Liver (tissue), 10 donors: ENCODE measurements at places on chromosomes 1 and 21. TPM values are rescaled to one million over a fixed set of nuclear protein-coding genes. Genes with fewer than 3 reads are reported as not detected.
A peak's percentile ranks its signal among the peaks of the same experiment; 100 is the strongest.

DNA sequence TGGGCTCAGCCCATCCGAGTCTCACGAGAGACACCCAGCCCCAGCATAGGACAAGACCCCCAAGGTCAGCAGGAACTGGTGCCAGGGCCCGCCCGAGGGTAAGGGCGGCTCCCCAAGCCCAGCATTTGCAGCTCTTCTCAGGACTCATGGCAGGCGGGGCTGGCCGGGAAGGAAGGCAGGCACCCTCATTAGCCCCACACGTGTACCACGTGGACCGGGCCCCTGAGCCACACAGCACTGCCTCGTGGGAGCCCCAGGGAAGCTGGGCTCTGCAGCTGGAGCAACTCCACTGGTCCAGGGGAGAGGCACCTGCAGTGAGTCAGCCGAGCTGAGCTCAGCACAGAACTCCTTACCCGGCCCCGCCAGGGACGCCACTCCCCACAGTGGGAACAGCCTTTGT is 97.7 kb upstream of the IFFO2 start:
- no peak for DNase-seq

DNA sequence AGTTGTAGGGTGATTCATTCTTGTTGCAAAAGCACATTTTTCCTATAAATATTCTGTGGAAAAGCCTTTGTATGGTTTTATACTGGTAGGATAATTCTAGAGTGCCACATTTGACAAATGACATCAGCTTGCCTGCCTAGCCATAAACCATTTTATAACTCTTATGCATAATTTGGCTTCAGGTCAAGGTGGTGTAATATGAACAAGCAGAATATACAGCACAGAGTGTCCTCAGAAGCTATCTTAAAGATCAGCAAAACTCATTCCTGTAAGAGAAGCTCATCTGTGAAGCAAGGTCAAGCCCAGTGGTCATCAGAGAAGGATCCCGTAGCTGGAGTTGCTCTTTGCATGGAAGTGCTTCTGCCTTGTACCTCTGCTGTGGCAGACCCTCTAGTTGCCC is 24.0 kb upstream of the C1orf21 start:
- DNase-seq = no peak

DNA sequence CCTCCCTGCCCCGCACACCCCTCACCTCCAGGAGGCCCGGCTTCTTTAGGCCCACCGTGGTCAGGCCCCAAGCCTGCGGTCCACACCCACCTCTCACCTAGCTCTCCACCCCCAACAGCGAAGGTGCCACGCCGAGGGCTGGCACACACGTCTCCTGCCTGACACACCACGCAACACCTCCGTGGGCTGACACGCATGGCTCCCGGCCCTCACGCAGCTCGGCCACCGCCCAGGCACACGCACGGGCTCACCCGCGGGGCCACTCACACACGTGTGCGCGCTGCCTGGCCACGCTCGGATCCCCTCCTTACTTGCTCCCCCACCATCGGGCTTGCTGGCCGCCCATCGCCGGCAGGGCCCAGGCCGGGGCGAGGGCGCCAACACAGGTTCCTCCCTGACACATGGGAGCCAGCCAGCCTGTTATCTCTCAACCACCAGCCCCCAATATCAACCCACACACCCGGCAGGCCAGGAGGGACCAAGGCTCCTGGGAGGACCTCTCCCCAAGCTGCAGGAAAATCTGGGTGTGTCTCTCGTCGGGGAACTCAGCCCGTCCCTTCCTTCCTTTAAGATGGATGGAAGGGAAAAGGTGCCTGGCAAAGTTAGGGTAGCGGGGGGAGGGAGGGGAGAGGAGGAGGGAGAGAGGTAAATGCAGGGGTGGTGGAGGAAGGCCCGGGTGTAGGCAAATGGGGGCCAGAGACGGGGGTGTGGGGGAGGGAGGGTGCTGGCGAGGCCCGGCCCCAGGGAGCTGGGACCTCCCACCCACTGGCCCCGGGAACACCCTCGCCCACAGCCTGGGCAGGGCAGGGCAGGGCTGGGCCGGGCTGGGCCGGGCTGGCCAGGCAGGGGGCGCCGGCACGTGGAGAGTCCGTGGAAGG is 546 bp downstream of the ELOVL1 start:
- DNase-seq = peak; percentile 81

- DNase-seq = no peak
These were observed 136.0 kb upstream of the NGF start for GRCh38 chr1:115473986-115474565.

GRCh38 chr21:27021046-27021445 is 54.2 kb upstream of the ADAMTS5 start:
- DNase-seq = no peak

- no peak for DNase-seq
These were observed 85.6 kb upstream of the ARHGEF16 start for GRCh38 chr1:3368711-3369445.

DNA sequence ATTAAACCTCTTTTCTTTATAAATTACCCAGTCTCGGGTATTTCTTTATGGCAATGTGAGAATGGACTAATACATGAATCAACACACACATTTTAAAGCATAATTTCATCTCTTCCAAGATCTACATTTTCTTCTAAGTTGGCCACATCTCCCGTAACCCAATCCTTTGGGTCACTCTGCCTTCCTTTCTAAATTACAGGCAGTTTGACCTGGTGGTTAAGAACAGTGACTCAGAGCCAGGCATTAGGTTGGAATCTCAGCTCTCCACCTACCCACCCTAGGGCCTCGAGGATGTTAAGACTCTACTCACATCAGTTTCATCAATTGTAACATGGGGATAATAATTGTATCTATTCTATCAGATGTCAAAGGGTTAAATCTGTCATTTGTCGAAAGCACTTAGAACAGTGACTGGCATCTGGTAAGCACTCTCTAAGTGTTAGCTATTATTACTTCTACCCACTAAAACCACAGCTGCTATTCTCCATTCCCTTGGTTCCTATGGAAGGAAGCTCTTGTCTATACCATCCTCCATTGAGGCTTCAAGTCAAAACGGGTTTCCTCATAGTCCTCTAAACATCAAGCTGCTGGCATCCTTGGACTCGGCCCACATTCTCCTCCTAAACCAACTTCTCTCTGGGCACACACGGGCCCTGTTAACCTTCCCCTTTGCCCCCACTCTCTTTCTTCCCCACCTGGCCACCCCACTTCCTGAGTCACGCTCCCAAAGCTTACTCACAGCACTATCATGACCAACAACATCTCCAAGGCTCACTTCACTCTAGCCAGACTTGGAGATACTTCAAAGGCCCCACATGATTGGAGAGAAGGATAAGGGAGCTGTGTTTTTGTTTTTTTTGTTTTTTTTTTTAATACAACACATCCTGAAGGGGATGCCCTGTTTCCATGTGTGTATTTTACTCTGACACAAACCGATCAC is 116.9 kb downstream of the TGFBR3 start:
- DNase-seq = no peak

- DNase-seq = no peak
These were observed 350.9 kb downstream of the S1PR1 start for GRCh38 chr1:101587741-101588140.

DNA sequence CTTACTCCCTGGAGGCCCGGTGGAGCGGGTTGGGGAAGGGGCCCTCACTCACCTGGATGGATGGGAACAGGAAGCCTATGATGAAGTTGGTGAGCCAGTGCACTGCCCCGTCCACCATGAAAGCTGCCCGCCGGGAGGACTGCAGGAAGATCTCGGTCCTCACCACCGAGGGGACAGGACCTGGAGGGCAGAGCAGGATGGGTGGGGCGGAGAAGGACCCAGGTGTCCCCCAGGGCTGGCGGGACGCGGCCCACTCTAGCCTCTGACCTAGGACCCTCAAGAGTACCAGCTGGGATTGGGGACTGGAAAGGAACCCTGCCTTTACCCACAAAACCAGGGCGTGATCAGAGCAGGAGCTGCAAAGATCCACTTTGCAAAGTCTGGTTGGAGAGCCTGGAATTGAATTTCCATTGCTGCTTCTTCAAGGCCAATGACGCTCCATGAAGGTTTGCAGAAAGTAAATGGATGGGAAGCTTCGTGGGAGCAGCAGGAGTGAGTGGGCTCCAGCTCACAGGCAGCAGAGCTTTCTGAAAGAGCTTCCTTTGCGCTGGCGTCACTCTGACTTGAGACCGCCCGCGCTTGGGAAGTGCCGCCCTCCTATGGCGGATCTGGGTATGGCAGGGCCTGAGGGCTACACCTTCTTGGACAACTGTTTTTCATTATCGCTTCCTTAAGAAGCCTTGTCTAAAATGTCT is 21.4 kb downstream of the SLC2A7 start:
- peak; percentile 80 for DNase-seq

DNA sequence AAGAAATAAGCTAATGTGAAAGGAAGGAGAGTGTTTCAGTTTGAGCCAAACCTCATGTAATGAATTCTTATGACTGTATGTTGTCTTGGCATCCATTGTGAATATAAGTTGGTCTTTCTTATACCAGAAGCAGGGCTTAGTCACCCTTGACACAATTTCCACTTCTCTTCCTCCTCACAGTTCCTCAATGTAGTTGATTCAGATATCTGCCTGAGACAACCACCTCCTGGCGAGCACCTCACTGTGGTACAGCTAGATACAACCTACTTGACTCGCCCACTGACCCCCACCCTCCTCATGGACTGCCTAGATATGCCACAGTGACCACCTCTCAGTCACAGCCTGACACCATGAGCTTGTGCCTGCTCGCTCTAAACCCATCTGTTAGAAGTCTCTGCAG is 45.6 kb downstream of the KYAT3 start:
- peak; percentile 79 for DNase-seq

- DNase-seq = no peak
These were observed 21.7 kb downstream of the SLC26A9 start for GRCh38 chr1:205921570-205921909.

ADAM30 gene
- total RNA-seq = not detected

- no peak for DNase-seq
These were observed 78.4 kb downstream of the UCK2 start for GRCh38 chr1:165905853-165906252.

PDZK1IP1 gene
- 1.1 TPM for total RNA-seq

DNA sequence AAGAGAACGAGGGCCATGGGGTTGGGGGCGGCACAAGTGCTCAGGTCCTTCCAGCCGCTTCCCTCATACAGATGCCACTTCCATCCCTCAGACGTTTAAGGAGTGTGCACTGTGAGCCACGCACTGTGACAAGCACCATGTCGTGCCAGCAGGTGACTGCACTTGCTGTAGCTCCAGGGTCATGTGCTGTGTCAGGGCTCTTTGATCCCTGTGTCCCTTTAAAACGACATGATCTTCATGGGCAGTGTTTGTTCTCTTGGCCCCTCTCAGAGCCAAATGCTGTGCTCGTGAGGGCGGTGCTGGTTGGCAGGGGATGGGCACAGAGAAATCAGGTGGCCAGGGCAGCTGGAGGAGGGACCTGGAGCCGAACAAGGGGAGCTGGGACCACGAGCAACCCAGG is 19.9 kb downstream of the IL10RB start:
- no peak for DNase-seq

DNA sequence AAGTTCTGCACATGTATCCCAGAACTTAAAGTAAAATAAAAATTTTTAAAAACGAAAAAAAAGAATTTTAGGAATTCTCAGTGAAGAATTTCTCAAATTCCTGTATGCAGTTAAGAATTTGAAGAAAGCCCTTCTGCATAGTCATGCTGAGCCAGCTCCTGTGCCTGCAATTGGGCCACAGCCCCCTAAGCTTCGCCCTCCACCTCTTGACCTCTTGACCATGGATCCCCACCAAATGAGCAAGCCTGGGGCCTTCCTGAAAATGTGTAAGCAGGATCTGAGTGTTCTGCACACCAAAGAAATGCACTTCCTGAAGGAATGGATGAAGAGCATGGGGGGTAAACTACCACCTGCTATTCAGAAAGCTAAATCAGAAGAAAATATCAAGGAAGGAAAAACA is 52.0 kb downstream of the NBPF6 start:
- DNase-seq = no peak

PGLYRP3 gene
- not detected for total RNA-seq
